T-helper 2 cell (primary cell): ENCODE measurements at places on chromosomes 1 and 21.

GRCh38 chr1:54287176-54287650 is 87.2 kb downstream of the MRPL37 start:
- DNase-seq: no peak

DNA sequence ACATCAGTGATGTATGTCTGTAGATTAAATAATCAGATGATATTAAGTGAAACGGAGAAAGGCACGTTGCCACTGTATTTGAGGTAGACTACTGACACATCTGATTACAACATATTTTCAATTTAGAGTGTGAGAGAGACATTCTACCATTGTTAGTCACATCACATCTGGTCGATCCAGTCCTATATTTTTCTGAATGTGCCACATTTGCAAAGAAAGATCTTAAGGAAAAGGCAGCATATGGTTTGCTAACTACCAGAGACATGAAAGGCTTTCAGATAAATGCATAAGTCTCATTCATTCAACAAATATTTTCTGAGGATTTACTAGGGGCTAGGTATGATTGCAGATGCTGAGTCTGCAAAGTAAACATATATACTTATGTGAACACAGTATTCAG is 114.3 kb upstream of the RUNX1 start:
- DNase-seq: no peak

GRCh38 chr21:43890042-43890441 is 25.0 kb downstream of the AGPAT3 start:
- DNase-seq: no peak

GRCh38 chr1:206883160-206883559 is 14.1 kb upstream of the IL24 start:
- DNase-seq: no peak

GRCh38 chr1:67726224-67726623 is 41.2 kb downstream of the GADD45A start:
- no peak for DNase-seq

- DNase-seq: no peak
Measured at GRCh38 chr1:221788466-221788865, 46.6 kb upstream of the DUSP10 start.

DNA sequence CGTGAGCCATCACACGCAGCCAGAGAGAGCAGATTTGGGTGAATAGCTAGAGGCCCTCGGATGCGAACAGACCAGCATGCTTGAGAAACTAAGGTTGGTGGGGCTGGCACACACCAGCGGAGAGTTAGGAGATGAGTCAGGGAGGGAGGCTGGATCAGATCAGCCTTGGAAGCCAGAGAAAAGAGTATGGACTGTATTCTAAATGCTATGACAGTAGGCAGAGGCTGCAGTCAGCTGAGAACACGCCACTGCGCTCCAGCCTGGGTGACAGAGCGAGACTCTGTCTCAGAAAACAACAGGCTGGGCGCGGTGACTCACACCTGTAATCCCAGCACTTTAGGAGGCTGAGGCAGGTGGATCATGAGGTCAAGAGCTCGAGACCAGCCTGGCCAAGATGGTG is 4.0 kb upstream of the PLEKHM2 start:
- no peak for DNase-seq

DNA sequence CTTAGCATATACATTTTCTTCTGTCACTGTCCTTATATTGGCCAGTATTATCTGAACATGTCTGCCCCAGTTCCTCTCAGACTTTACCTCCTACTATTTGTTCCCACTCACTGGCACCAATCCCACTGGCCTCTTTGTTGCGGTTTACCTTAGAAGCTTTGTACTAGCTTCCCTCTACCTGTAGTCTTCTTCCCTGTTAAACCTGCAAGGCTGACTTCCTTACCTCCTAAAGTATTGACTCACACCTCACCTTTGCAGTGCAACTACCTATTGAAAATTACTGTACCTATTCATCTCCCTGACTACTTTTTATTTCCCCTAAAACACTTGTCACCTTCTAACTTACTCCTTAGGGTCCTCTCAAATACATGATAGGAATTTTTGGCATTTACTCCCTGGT is 111.1 kb downstream of the CLEC20A start:
- no peak for DNase-seq

- no peak for DNase-seq
Measured at GRCh38 chr1:145918992-145919939, 749 bp upstream of the PEX11B start.

GRCh38 chr21:16363518-16363917 is 633.7 kb downstream of the USP25 start:
- no peak for DNase-seq

DNA sequence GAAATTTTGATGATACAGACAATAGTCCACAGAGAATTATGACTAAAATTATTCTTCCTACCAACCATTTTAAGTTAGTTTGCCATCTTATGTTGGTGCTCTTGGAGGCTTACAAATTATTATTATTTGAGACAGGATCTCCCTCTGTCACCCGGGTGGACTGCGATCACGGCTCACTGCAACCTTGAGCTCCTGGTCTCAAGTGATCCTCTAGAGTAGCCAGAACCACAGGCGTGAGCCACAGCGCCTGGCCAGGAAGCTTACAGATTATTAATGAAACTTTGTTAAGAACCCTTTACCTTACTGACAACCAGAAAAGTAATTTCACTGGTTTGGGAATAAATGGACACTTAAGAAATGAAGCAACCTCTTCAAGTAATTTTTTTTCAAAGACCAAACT is 8.0 kb upstream of the DNAJB4 start:
- no peak for DNase-seq

GRCh38 chr1:7287013-7287412 is 484.1 kb upstream of the VAMP3 start:
- no peak for DNase-seq

- no peak for DNase-seq
Measured at GRCh38 chr1:84103197-84103992, 40.7 kb upstream of the PRKACB start.

GRCh38 chr1:221667504-221667903 is 74.4 kb downstream of the DUSP10 start:
- no peak for DNase-seq

- no peak for DNase-seq
Measured at GRCh38 chr1:170240409-170240808, 94.7 kb downstream of the NTMT2 start.

- no peak for DNase-seq
Measured at GRCh38 chr1:57719274-57719673, 295.4 kb upstream of the DAB1 start.

GRCh38 chr1:185880779-185881333 is 146.7 kb downstream of the HMCN1 start:
- DNase-seq: no peak

- no peak for DNase-seq
Measured at GRCh38 chr1:81377406-81377805, 423.3 kb upstream of the ADGRL2 start.

- no peak for DNase-seq
Measured at GRCh38 chr1:9593492-9594465, 5.1 kb downstream of the TMEM201 start.

DNA sequence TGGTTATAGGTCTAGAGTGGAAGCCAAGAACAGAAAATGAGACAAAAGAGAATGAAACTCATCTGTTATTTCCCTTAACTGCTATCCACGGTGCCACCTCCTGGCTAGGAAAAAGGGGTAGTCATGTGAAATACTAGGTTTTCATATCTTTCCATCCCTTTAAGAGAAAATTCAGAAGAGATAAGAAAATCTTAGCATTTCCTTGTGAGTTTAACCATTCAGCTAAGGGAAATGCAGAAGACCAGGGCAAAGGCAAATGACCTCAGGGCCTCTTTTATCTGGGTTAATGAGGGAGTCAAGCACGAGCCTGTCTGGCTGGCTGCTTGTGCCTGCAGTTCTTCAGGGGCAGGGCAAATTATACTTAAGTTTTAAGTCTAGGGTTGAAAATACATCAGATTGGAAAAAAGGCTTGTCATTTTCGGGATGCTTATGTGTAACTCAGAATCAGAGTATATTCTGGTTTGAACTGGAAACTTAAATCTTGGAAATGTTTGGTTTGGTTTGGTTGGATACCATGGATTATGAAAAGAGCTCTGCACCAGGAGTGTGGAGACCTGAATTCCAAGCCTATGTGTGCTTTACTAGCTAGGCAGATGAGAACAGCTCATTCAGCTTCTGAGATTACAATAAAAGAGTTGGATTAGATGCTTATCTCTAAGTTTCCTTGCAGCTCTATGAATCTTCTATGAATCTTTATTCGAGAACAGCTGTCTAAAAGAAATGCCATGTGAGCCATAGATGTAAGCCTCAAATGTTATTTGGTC is 19.9 kb downstream of the NIBAN1 start:
- no peak for DNase-seq

GRCh38 chr1:224427346-224427745 is 7.3 kb downstream of the WDR26 start:
- DNase-seq: no peak

DNA sequence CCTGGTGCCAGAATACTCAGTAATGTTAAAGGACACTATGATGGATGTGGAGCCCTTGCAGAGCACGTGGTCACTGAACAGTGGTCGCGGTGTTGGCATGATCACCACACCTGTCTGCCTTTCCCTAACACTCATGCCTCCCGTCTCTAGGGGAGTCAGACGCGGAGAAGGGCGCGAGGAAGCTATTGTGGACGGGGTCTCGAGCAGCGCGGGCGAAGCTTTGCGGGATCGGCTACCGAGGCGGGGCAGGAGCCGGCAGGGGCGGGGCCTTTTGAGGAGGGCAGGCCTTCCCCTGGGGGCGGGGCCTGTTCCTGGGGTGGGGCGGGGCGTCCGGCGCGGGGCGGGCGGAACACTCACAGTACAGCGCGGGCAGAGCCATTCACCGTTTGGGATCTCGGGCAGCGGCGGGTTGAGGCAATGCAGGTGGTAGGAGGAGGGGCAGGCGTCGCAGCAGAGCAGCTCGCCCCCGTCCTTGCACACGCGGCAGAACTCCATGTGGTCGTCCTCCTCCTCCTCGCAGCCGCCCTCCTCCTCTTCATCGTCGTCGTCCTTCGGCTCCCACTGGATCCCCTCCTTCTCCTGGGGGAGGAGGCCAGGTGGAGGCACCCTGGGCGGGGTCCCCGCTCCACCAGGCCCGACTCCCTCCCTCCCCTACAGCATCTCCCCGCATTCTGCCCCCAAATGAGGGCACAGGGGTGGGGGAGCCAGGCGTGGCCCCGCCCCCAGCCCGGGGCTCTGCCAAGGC is 31.5 kb downstream of the CHD5 start:
- peak; percentile 42 for DNase-seq

- no peak for DNase-seq
Measured at GRCh38 chr1:167362638-167363037, 142.0 kb downstream of the POU2F1 start.

- no peak for DNase-seq
Measured at GRCh38 chr1:41368366-41368765, 7.1 kb downstream of the FOXO6 start.

DNA sequence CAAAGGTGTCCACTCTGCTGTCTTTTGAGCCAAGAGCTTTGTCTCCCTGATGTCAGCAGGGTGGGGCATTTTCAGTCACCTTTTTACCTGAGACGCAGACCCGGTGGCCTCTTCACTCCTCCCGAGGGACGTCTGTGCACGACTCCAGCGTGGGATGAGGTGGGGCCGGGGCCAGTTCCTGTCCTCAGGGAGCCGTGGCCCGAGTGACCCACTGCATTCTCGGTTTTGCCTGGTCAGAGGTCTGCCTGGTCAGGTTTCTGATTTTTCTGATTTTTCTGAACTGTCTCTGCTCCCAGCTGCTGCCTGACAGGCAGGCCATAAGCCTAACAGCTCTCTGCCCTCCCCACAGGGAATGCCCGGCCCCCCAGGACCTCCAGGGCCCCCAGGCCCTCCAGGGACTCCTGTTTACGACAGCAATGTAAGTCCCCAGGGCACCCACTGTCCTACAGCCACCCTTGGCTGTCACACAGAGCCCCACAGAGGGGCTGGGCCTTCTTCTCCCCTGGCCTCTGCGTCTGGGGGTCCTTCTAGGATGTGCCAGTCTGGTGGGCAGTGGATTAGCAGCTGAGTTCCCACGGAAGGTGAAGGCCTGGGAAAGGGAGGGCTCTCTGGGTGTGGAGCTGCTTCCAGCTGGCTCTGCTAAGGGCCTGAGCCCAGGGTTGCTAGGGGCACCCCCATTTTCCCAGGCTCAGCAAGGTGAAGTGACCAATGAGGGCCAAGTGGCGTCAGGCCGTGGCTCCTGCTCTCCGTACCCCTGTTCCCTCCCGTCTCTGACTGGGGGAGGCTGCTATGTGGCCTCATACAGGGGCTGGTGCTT is 45.9 kb downstream of the SLC19A1 start:
- DNase-seq: no peak

- no peak for DNase-seq
Measured at GRCh38 chr1:75470448-75470847, 140.5 kb downstream of the SLC44A5 start.

- DNase-seq: no peak
Measured at GRCh38 chr1:206002160-206002559, 1.0 kb downstream of the RAB7B start.

GRCh38 chr1:23389837-23390321 is 20.2 kb upstream of the ZNF436 start:
- DNase-seq: no peak

DNA sequence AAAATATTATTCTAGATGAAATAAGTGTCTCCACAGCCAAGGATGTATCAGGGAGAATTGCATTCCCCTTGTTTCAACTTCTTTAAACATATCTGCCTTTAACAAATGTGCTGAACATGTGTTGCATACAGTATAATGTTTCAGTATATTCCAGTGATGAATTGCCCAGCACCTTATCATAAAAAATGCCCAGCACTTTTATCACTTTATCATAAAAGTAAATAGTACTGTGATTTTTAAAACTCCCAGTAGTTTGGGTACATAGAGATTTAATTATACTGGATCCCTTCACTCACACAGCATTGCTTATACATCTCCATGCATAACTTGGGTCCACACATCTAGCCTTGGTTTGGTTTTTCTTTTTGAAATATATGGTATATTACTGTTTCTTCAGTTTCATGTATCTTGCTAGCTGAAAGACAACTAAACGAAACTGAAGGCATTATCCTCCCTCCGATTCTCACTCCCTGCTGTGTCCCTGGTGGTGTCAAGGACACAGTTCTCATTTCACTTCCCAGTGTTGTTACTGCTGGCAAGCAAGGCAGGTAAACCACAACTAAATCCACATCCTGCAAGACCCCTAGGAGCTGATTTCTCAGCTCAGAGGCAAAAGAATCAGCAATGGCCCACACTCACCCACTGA is 118.2 kb upstream of the SLC44A3 start:
- DNase-seq: no peak

GRCh38 chr1:222028116-222028515 is 286.2 kb upstream of the DUSP10 start:
- no peak for DNase-seq

GRCh38 chr21:25953659-25954058 is 216.9 kb downstream of the APP start:
- no peak for DNase-seq

DNA sequence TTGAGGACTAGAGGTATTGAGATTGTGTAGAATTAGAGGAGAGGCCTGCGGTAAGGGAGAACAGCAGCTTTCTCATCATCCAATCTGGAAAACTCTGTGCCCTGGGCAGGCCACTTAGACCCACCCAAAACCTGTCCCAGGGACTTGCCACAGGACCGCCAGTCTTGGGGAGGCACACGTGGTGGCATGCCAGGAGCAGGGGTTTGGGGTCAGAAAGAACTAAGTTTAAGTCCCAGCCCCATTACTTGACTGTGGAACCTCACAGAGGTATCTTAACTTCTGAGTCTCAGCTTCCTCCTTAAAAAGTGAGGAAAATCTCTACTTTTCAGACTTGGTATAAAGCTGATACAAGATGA is 356.6 kb downstream of the HHAT start:
- DNase-seq: no peak

GRCh38 chr1:24169286-24169685 is 17.8 kb downstream of the IFNLR1 start:
- no peak for DNase-seq
